HepG2 (cell line): ENCODE measurements at places on chromosomes 4 and X. TPM values are rescaled to one million over a fixed set of nuclear protein-coding genes. Genes with fewer than 3 reads are reported as not detected.
A peak's percentile ranks its signal among the peaks of the same experiment; 100 is the strongest.

GRCh38 chrX:16172391-16172790 is 5.1 kb downstream of the MAGEB17 start:
- H3K4me3 ChIP-seq: no peak overlapping the region
- H3K36me3 ChIP-seq: no peaks in the 10 kb centered on the region
- no peak overlapping the region for H3K27ac ChIP-seq

- no peak overlapping the region for H3K4me3 ChIP-seq
- no peaks in the 10 kb centered on the region; the same call in 1 of the 2 replicates for H3K27me3 ChIP-seq
- H3K27ac ChIP-seq: no peak overlapping the region
- no peaks in the 10 kb centered on the region for H3K36me3 ChIP-seq
- no peak for DNase-seq
These were observed 24.4 kb downstream of the TLR6 start for GRCh38 chr4:38832206-38832605.

DNA sequence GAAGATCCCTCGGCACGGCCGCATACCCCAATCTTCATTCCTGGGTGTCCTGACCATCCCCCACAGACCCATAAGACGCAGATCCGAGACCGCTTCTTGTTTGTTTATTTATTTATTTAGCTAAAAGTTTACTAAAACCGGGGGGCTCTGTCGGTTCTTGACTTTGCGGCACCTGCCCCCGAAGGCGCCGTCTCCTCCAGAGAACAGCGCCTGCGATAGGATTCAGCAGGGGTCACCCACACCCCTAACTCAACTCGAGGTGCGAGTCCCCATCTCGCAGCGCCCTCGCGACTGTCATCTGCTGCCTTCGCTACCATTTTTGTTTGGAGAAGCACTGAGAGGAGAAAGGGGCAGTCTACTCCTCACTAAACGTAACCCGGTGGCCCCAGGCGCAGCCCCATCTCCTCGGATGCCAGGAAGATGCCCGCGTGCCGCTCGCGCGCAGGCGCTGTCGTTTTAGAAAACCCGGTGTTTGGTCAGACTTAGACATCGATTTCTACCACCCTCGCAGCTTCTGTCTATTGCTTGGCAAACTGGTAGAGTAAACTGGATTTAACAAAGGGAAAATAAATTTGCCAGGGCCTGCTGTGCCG is 18.9 kb upstream of the GPR101 start:
- H3K27me3 ChIP-seq: peaks cover 1% of the 10 kb centered on the region; the same call in 1 of the 2 replicates
- no peaks in the 10 kb centered on the region for H3K36me3 ChIP-seq
- no peaks in the 10 kb centered on the region for H3K4me1 ChIP-seq
- H3K27ac ChIP-seq: no peak overlapping the region
- DNase-seq: no peak
- peak overlapping the region; percentile 43; the same call in 1 of the 2 replicates for H3K4me3 ChIP-seq

DNA sequence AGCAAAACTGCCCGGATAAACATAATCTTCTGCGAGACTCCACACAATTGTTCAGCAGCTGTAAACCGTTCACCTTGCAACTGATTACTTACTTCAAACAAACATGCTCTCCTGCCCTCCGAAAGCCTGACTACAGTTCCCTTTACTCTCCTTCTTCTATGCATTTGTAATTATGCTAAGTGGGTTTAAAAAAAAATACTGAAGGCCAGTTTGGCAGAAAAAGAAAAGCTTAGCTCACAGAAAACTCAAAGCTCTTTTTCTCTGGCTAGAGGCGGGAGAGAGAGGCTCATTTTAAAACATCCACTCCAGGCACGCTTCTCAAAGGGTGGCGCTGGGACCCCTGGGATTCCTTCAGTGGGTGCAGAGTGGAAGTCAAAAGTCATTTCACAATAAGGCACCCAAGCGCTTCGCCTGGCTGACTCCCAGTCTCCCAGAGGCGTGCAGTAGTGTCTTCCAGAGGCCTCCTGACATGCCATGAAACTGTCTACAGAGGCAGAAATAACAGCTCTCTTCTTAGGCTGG is 1.9 kb downstream of the DHRSX start:
- peak overlapping the region; percentile 92 for H3K27ac ChIP-seq
- peak overlapping the region; percentile 91 for H3K4me3 ChIP-seq
- peak; percentile 65 for DNase-seq
- H3K27me3 ChIP-seq: no peaks in the 10 kb centered on the region; the same call in 2 of the 3 replicates

TLR10 gene
- total RNA-seq: not detected in 2 replicates

DNA sequence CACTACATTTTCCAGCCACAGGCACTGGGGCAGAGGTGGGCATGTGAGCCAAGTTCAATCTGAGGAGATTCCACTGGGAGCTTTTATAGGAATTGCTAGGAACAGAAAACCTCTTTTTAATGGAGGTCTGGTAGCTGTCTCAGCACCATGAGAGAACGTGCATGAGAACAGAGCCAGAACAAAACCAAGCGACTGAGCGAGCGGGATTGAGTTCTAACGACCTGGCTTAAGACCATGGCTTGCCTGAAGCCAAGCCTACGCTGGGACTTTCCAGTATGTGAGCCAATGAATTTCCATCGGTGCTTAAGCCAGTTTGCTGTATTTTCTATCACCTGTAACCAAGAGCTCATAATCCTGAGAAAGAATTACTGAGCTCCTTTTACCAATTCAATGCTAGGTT is 183.7 kb downstream of the NR3C2 start:
- no peak overlapping the region for H3K4me3 ChIP-seq
- H3K27me3 ChIP-seq: no peaks in the 10 kb centered on the region
- DNase-seq: no peak
- H3K36me3 ChIP-seq: no peaks in the 10 kb centered on the region
- H3K27ac ChIP-seq: no peak overlapping the region
- 0 out of 2 replicates have a peak, but pooled peaks cover 4% of the 10 kb centered on the region for H3K4me1 ChIP-seq
